T-helper 17 cell (primary cell): ENCODE measurements at places on chromosomes 6 and 20.

GRCh38 chr20:46978951-46979491 is 84.4 kb downstream of the EYA2 start:
- DNase-seq: no peak

DNA sequence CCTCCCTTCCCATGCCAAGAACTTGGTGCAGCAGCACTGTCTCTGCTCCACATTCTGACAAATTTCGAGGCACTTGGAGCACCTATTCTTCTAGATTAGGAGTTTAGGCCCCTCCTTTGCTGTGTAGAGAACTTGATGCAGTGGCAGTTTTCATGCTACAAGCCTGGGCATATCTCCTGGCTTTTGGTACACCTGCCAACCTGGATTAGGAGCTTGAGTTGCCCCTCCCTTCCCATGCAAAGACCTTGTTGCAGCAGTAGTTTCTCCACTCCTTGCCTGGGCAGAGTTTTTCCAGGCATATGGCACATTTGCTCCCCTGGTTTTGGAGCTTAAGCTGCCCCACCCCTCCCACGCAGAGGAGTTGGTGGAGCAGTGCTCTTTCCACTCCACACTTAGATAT is 956.1 kb downstream of the EYS start:
- DNase-seq: no peak

- no peak for DNase-seq
Observed at GRCh38 chr6:113375950-113376846, 480.9 kb upstream of the MARCKS start.

- no peak for DNase-seq
Observed at GRCh38 chr6:82195619-82196018, 51.9 kb downstream of the IBTK start.

DNA sequence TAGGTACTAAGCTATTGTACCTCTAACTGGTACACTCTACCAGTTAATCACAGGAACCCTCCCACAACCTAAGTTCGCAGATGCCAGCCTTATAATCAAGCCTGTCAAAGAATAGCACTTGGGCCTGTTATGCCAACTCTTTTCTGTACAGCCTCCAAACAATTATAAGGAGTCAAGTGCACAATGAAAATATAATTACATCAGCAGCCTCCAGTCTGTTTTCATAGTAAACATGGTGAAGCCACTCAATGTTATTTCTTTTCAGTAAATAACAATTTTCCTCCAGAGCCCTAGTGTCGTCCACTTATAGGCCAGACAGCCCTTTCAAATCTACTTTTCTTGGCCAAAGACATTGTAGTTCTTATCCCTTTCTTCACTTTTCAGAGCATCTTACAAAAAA is 82.7 kb upstream of the CARMIL1 start:
- DNase-seq: no peak

- DNase-seq: no peak
Observed at GRCh38 chr20:2042400-2042799, 48.5 kb upstream of the PDYN start.

DNA sequence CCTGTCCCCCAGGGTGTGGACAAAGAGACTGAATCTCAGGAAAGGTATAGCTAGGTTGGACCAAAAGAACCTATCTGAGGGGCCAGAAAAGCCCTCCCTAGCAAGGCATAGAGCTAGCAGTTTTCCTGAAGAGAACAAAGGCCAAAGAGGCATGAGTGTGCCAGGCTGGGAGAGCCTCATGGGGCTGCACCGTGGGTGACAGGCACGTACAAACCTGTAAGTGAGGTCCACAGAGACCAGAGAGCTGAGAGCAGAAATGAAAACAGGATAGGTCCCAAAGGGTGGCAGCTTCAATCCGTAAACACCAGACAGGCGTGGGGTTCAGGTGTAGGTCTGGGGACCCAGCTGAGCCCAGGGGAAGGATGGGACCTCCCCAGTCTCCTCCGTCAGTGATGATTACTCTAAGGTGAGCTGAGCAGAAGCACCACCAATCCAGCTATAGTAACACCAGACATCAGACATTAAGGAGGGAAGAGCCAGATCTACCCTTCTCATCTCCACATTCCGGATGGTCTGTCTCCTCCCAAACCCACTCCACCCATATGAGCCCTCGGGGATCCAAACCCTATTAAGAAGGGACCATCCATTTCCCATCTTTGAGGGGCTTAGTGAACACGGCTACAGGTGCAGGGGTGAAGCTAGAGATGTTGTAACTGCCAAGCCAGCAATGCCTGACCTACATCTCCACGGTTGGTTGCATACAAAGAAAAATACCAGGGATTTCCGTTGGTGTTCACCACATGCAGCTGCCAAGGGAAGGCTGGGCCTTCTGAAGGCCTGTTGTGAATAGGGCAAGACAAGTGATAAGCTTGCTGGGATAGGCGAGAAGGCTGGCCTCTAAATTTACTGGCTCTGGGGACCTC is 38.3 kb downstream of the BCL2L1 start:
- DNase-seq: peak; percentile 29

GRCh38 chr20:51175156-51175555 is 152.2 kb upstream of the KCNG1 start:
- no peak for DNase-seq

DNA sequence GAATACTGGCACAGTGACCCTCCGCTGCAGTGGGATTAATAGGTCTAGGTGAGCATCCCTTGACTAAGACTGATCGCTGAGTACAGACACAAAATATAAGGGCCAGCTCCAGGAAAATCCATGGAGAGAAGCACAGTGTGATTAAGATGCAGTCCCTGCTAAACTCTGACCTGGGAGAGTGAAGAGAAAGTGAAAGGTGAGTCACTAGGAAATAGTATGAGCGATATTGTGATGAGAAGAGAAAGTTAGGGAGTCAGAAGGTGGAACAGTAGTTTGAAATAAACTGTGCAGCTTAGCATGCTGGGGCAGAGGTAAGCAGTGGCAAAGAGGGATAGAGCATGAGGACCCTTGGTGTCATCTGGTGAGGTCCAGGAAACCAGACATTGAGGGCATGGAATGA is 278.6 kb upstream of the MAP3K7 start:
- no peak for DNase-seq

GRCh38 chr6:134503585-134504281 is 185.8 kb upstream of the SGK1 start:
- DNase-seq: no peak

DNA sequence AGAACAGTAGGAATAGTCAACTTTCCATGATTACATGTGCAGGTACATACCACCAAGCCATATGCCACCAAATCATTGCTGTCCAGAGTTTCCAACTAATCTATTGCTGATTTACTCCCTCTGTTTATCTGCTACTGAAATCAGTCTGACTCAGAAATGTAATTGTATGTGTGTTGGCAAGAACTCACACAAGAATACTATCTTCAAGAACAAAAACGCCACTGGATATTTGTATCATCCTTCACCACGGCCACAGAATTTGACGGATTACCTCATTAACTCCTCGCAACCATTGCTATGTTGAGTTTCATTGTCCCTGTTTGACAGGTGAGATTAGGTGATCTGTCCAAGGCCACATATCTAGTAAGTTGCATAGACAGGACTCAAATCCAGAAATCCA is 159.2 kb downstream of the GMPR start:
- DNase-seq: no peak

- no peak for DNase-seq
Observed at GRCh38 chr20:37257988-37258387, 3.6 kb downstream of the GHRH start.

DNA sequence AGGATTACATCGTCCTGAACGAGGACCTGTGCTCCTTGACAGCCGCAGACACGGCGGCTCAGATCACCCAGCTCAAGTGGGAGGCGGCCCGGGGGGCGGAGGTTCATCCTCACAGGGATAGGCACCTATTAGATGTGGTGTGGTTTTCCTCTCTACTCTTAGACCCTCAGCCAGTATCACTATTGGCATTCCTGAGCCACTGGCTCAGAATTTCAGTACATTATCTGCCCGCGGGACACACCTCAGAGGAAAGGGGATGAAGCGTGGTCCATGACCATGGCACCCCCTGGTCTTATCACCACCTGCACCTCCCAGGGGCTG is 34.6 kb upstream of the HLA-G start:
- DNase-seq: no peak

DNA sequence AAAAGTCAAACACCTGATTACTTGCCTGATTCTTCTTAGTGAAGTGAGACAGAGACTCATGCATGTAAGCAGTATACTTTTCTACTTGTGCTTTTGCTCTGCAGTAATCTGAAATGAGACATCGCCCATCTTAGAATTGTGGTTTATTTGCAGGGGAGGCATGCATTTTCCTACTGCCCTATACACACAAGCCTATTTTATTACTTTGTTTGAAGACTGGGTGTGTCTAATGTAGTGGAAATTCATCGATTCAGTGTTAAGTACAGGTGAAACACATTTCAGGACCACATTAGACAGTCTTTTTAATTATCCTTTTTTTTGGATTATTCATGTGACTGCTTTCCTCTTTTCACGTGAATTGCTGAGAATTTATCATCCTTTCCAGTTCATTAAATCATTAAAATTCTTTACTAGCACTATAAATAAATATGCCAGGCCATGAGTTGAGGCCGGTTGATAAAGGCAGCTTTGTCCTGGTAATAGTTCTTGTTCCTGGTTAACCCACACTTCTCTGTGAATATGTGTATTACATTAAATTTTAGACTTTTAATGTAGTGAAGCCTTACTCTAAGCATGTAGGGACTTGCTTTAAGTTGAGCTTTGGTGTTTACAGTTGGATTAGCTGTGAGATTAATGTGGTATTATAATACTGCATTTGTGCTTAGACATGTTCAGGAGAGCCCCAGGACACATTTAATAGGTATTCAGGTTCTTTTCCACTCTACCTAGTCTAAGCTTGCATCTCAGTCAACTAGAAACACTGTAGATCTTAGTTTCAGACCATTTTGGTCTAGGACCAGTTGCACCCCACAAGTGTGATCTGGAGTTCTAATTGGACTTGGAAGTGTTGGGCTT is 10.8 kb upstream of the BTBD3 start:
- no peak for DNase-seq

DNA sequence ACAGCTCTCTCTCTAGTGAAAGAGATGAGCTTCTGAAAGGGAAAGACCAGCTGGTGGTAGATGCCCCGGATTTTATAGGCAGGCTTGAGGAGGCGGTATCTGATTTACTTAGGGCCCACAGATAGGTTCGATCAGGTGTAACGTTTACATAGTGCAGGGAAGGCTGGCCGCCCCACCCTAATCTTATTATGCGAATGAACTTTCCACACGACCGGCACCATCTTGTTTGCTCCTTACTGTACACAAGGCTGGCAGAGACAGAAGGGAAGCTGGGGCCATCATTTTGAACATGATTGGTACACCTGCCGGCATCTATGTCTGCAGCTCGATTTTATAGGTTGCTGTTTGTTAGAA is 212.0 kb upstream of the JARID2 start:
- DNase-seq: no peak

- DNase-seq: no peak
Observed at GRCh38 chr6:13466304-13467215, 20.8 kb downstream of the GFOD1 start.

DNA sequence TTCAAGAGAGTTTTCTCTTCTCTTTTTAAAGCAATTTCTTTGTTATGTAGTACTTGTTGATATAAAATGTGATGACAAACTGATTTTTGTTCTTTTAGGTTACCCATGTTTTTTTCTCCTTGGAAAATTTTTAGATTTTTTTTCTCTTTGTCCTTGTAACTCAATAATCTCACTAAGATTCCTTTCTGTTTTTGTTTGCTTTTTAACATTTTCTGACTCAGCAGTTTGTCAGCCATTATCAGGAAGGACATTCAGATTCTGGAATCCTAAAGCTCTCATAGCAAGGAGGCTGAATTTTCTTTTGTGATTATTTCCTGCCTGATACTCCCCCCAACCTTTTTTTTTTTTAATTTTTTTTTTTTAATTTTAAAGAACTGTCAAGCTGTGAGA is 75.2 kb upstream of the CITED2 start:
- no peak for DNase-seq

- no peak for DNase-seq
Observed at GRCh38 chr6:36852481-36853147, 13.4 kb upstream of the CPNE5 start.
